Ovary (tissue), 10 donors: ENCODE measurements at places on chromosomes 11 and 22.
A peak's percentile ranks its signal among the peaks of the same experiment; 100 is the strongest.

DNA sequence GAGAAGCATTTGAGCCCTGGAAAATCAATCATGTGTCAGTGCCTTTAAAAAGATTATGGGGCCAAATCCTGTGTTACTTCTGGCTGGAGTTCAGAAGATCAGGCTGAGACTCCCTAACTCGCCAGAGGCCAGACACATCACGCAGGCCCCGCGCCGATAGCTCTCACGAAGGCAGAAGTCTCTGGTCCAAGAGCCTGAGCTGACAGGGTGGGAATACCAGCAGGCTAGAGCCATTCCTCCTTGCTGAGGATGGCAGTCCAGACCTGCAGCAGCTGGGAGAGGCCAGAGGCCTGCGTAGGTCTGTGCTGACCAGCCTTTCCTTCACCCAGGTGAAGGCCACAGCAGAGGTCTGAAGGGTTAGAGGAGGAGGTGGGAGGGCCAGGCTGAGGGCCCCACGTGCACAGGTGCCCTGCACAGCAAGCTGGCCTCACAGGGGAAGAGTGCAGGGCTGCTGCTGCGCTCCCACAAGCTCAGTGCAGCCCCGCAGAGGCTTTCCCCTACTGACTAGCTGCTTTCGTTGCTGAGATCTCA, 52.9 kb downstream of the ST14 start:
- DNase-seq, result no peak

- DNase-seq, result no peak
Measured at GRCh38 chr11:88297421-88297820, 40.1 kb downstream of the CTSC start.

- no peak for DNase-seq
Measured at GRCh38 chr22:49432211-49432896, 395.3 kb downstream of the BRD1 start.

DNA sequence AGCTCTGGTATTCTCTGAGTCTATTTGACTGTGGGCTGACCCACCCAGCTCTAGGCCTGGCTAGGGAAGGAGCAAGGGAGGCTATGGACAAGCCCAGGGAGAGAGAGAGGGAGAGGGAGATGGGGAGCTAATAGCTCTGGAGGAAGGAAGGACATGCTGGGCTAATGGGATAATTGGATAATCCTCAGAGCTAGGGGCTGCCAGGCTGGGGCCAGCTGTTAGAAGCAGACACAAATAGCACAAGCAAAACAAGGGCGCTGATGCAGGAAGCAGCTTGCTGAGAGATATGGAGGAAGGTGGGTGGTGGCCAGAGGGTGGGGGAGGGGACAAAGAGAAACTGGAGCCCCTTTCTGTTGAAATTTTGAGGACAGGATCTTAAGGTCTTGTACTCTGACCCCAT, 23.2 kb downstream of the ADORA2A start:
- no peak for DNase-seq

DNA sequence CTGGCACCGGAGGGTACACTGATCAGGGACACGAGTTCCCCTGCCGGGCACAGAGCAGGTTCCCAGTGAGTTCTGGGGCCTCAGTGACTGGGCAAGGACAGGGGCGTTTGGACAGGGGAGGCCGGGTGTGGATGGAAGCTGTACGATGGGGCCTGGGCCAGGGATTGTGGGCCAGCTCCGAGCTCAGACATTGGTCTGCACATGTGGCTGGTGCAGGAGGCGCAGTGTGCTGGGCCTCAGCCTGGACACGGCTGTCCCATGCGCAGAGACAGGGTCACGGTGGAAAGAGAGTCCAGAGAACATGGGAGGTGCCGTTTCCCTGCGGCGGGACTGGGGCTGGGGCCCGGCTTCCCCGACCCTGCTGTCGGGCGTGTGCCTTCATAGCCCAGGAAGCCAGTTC, 60.7 kb downstream of the CDKN1C start:
- no peak for DNase-seq

GRCh38 chr11:94030059-94030458, 8.9 kb downstream of the HEPHL1 start:
- DNase-seq, result no peak

- DNase-seq, result no peak
Measured at GRCh38 chr22:30195245-30196140, 51.1 kb downstream of the LIF start.

DNA sequence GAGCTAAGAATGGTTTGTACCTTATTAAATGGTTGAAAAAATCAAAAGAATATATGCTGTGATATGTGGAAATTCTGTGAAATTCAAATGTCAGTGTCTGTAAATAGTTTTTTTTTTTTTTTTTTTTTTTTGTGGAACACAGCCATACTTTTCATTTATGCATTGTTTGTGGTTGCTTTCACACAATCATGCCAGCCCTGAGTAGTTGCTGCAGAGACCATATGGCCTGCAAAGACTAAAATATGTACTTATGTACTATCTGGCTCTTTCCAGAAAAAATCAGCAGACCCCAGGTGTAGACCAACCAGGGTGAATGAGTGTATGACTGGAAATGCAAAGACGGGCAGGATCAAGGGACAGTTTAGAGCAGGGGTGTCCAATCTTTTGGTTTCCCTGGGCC, 98.3 kb downstream of the PTPRJ start:
- no peak for DNase-seq

GRCh38 chr11:69166218-69167115, 10.7 kb downstream of the SMIM38 start:
- DNase-seq, result no peak

DNA sequence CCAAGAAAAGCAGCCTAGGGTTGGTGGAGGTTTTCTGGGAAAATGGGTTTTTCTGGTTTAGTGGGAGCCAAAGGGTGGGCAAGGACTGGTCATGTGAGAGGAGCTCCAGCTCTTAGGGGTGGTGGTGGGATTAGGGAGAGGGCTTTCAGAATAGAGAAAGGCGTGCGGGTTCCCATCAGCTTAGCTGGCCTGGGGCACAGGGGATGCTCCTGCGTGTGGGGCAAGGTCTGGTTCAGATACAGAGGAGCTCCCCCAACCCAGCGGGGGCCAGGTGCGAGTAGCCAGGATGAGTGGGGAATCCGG, 644 bp downstream of the TMEM134 start:
- no peak for DNase-seq

- DNase-seq, result peak; percentile 12
Measured at GRCh38 chr22:50687829-50688228, 15.2 kb downstream of the SHANK3 start.

DNA sequence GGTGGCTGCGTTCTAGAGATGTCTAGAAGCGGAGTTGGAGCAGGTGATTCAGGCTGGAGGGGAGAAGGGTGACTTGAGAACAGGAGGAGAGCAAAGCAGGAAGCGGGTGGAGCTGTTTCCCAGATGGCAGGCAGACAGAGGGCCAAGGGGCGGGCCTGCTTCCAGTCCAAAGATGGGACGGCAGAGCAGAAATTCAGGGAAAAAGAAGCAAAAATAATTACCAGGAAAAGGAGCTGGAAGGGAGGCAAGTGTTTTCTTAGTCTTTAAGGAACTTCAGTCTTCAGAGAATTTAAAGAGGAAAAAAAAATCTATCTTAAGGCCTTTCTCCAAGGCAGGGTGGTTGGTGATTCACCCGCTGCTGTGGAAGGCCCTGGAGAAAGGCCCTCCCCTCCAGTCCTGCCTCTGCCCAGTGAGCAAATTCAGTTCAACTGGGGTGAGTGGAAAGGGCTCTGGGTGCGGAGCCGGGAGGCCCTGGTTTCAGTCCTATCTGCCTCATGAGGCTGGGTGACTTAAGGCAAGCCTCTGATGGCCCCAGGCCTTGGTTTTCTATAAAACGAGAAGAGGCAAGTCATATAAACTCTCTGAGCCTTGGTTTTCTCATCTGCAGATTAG, 4.5 kb upstream of the CREB3L1 start:
- peak; percentile 79 for DNase-seq

DNA sequence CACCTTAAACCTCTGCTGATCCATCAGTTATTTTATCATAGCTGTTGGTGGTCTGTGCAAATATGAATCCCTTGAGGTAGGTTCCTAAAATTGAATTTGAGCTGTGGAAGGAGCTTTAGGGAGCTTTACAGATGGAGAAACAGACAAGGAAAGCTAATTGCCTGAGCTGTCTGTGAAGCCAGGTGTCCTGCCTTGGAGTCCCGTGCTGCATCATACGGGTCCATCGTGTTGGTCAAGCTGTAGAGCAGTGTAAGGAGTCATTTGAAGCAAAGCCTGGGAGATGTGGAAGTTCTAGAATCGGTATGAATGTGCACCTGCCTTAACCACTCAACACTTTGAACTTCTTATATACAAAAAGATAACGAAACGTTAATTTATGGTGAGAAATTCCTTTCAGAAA, 1.0 kb downstream of the POLA2 start:
- no peak for DNase-seq

GRCh38 chr11:100072131-100072530, 615.0 kb upstream of the ARHGAP42 start:
- DNase-seq, result no peak

DNA sequence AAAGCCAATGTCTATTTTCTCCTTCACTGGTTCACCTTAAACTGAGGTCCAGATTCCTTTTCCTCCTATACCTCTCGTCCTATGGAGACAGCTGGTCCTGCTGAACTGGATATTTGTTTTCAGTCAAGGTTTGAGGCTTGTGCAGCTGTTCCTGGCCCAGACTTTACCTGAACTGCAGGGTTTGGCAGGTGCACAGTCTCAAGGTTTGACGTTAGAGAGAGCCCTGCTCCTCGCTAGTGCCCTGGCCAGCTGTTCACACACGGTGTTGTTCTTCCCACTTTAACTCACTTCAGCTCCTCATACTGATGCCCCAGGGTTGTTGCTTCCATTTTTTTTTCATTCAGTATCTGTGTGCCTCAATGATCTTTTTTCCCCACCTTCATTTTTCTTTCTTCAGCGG, 74.0 kb upstream of the TTC12 start:
- no peak for DNase-seq

GRCh38 chr11:19920982-19921381, 208.3 kb downstream of the NAV2 start:
- DNase-seq, result no peak

DNA sequence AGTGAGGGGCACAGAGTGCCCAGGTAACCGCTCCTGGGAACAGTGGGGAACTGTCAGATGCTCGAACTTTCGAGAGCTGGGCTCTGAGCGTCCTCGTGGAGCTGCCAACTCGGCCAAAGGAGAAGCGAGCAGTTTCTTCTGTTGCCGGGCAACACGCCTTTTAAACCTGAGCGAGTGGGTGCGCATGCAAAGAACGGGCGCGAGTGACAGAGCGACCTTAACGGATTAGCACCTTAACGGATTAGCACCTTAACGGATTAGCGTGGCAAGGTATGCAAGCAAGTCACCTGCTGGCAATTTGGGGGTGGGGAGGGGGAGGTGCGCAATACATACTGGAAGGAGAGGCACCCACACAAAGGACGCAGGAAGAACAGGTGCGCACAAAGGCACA, 61.8 kb upstream of the PRODH start:
- no peak for DNase-seq

DNA sequence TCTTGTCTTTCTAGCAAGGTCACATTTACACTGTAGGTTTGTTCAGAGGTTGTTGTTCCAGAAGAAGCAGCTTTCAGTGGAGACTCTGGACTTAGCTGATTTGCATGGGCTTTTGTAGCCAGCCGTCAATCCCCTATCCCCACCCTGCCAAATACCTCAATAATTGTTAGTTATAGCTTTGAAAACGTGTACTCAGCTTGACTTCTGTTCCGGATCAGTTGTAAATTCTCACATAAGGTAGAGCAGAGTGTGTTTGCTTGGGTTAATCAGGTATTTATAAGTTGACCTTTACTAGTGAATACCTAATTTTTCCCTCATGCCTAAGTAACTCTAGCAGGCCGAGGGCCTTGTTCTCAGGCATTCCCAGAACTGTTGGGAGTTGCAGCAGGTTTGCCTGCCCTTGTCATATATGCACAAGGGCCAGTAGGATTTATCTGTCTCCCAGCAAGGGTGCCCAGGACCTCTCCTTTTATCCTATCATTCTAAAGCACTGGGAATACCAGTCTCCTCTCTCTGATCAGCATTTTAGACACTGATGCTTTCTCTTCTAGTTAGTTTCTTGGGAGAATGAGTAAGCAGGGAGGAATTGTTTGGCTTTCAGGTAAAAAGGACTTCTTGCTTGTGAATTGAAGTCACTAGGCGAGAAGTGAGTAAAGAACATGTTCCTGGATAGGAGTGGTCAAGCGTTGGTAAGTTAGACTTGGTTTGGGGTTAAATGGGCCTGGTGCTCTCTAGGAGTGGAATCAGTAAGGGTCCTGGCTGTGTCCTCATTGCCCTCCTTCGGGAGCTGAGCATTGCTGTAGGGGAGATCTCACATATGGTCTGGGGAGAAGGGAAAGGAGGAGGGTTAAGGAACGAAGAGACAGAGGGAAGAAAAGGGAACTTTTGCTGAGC, 22.1 kb downstream of the STIM1 start:
- DNase-seq, result no peak

DNA sequence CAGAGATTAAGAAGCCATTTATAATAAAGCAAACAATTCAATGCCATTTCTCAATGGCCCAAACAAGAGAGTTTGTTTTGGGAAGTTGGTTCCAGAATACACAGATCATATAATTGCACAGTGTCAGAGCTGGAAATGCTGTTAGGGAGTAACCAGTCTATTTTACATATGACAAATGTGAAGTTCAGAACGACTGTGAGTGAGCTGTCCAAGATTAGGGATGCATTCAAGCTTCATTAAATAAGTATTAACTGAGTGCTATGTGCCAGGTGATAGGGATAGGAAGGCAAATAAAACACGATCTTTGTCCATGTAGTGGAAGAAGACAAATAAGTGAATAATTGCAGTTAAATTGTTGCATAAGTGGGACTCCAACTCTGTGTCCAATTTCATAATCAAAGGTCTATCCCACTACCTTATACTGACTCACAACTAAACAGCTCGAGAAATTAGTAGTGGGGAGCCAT, 33.1 kb upstream of the PICALM start:
- no peak for DNase-seq

GRCh38 chr11:31340903-31341572, 28.5 kb downstream of the DCDC1 start:
- no peak for DNase-seq

DNA sequence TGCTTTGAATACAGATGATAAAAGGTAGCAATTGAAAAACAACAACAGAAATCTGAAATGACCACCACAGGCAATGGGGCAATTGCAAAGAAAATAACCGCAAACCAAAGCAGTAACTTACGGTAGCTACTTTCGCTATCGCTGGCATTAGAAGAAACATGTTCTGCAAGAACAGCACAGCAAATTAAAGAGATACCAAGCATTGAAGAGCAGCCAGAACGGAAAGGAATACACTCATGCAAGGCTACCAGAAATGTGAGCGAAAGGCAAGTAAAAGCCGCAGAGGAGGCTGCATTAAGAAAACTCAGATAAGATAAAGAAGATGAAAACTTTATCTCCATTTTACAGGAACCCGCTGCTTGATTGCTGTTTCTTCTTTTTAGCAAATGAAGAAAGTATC, 194.1 kb upstream of the CCDC90B start:
- DNase-seq, result no peak
